Naive thymus-derived CD8-positive, alpha-beta T cell (primary cell): ENCODE measurements at places on chromosomes 2 and 18.
A peak's percentile ranks its signal among the peaks of the same experiment; 100 is the strongest.

DNA sequence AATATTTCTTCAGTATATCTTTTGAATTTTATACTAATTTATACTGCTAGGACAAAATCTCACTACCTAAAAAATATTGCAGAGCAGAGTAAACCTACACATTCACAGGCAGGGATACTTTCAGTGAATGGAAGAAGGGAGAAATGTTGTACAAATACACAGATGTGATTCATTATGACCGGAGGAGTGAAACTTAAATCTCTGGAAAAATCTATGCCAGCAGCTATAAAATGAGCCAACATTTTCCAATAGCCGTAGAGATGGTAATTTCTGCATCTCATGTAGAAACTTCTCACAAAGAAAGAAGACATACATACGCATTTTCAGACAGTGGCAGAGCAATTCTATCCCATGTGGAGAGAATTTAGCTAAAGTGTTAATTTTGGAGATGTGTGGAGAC lies 54.8 kb downstream of the KCNS3 start:
- H3K4me3 ChIP-seq, result no peak overlapping the region
- H3K36me3 ChIP-seq, result peaks cover under 1% of the 10 kb centered on the region
- no peak for DNase-seq
- H3K27ac ChIP-seq, result no peak overlapping the region
- peaks cover 3% of the 10 kb centered on the region for H3K27me3 ChIP-seq

DNA sequence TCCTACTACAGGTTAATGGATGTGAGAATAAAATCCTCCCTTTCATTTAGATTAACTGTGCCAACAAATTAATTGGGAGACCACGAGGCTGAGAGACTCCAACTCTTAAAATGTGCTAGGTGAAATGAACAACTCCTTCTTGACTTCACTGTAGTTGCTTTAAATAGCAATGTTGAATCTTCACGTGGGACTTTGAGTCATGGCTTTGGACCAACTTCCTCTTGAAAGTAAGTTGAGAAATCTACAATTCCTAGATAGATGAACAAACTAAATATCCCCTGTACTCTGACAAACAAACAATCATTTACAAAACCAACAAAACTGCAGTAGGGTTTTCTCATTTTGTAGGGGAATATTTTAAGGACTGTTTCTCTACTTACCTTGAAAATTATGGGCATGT lies 291.9 kb upstream of the SPRED2 start:
- H3K4me1 ChIP-seq, result no peaks in the 10 kb centered on the region
- no peaks in the 10 kb centered on the region for H3K36me3 ChIP-seq
- DNase-seq, result no peak
- peaks cover 12% of the 10 kb centered on the region for H3K27me3 ChIP-seq
- H3K4me3 ChIP-seq, result no peak overlapping the region

DNA sequence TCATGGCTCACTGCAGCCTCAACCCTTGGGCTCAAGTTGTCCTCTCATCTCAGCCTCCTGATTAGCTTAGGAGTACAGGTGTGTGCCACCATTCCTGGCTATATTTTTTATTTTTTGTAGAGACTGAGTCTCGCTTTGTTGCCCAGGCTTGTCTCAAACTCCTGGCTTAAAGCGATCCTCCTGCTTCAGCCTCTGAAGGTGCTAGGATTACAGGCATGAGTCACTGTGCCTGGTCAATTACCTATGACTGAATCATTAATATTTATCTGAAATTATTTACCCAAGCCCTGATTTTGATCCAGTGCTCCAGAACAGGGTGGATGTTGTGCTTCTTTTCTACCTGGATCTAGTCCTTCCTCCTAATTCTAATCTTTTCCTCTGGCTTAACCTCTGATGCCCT lies 87.8 kb downstream of the MAP2 start:
- H3K27ac ChIP-seq, result no peak overlapping the region
- no peak overlapping the region for H3K4me3 ChIP-seq
- DNase-seq, result no peak
- no peaks in the 10 kb centered on the region for H3K36me3 ChIP-seq
- H3K4me1 ChIP-seq, result no peaks in the 10 kb centered on the region

DNA sequence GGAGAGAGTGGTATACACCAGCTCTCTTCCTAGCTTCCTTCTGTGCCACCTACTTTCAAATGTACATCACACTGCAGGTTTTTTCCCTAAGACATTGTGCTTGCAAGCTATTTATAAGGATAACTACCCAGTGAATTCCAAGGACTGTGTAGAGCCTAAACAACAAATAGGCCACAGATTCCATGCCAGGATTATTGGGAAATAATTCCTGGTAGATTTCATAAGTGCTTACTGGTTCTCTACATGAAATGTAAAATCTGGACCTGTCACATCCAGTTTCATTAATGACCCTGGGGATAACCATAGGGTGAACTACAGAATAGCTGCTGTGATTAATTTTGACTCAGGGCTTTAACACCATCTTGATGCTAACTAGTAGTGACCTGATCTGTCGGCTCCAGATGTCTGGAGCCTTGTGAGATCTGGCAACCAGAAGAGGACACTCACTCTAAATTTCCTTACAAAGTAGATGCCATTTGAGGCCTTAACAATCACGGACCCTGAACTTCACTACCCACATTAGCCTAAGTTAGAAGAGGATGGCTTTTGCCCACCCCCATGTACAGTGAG lies 34.3 kb upstream of the LGALSL start:
- no peaks in the 10 kb centered on the region for H3K4me1 ChIP-seq
- H3K27ac ChIP-seq, result no peak overlapping the region
- no peaks in the 10 kb centered on the region for H3K36me3 ChIP-seq
- H3K4me3 ChIP-seq, result no peak overlapping the region
- no peaks in the 10 kb centered on the region for H3K27me3 ChIP-seq

DNA sequence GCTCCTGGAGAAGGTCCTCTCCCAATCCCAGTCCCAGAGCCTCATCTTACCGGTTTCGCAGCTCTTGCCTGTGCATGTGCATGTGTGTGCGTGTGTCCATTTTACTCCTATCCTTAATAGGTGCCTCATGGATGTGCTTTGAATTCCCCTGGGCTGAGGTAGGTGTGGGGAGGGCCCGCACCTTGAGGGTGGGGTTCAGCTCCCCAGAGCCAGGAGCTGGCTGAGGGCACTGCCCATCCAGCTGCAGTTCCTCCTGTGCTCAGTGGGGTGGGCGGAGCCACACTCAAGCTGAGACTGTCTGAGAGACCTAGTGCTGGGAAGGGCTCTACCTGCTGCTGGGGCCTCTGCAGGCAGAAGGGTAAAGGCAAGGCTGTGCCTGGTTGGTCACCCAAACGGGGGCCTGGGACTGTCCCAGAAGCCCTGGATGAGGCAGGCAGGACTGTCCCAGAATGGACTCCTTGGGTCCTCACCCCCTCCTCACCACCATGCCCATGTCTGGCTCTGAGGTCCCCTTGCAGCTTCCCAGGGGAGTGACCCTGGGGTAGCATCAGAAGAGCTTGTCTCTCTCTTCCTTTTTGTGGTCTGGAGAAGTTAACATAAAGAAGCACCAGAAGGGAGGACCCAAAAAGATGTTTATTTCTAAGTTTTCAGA lies 8.9 kb downstream of the GDF7 start:
- H3K27ac ChIP-seq, result no peak overlapping the region
- no peaks in the 10 kb centered on the region for H3K36me3 ChIP-seq
- H3K4me1 ChIP-seq, result no peaks in the 10 kb centered on the region
- DNase-seq, result no peak
- no peak overlapping the region for H3K4me3 ChIP-seq

DNA sequence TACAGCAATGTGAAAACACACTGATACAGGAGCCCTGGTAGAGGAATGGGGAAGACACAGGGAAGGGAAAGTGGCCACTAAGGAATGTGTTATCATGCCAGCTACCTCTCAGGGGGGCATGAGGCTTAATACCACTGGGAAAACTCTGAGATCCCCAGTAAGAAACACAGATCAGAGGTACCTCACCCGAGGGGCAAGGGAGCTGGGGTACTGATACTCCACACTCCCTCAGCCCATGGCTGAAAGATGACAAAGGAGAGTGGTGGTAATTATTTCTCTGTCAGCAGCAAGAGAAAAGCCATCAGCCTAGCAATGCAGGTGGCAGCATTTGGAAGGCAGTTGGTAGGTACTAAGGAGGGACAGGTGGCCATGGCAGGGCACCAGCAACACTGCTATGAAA lies 434.8 kb downstream of the NBAS start:
- H3K4me1 ChIP-seq, result no peaks in the 10 kb centered on the region
- no peak for DNase-seq
- H3K27me3 ChIP-seq, result no peaks in the 10 kb centered on the region
- no peak overlapping the region for H3K4me3 ChIP-seq

GRCh38 chr18:12326711-12327460 lies 18.8 kb downstream of the TUBB6 start:
- H3K4me1 ChIP-seq, result peaks cover 16% of the 10 kb centered on the region
- no peak overlapping the region for H3K27ac ChIP-seq
- H3K4me3 ChIP-seq, result no peak overlapping the region
- H3K36me3 ChIP-seq, result no peaks in the 10 kb centered on the region

GRCh38 chr2:13034861-13035260 lies 318.1 kb downstream of the TRIB2 start:
- H3K27me3 ChIP-seq, result peaks cover 18% of the 10 kb centered on the region
- H3K36me3 ChIP-seq, result no peaks in the 10 kb centered on the region
- H3K4me1 ChIP-seq, result no peaks in the 10 kb centered on the region
- no peak for DNase-seq
- no peak overlapping the region for H3K4me3 ChIP-seq

DNA sequence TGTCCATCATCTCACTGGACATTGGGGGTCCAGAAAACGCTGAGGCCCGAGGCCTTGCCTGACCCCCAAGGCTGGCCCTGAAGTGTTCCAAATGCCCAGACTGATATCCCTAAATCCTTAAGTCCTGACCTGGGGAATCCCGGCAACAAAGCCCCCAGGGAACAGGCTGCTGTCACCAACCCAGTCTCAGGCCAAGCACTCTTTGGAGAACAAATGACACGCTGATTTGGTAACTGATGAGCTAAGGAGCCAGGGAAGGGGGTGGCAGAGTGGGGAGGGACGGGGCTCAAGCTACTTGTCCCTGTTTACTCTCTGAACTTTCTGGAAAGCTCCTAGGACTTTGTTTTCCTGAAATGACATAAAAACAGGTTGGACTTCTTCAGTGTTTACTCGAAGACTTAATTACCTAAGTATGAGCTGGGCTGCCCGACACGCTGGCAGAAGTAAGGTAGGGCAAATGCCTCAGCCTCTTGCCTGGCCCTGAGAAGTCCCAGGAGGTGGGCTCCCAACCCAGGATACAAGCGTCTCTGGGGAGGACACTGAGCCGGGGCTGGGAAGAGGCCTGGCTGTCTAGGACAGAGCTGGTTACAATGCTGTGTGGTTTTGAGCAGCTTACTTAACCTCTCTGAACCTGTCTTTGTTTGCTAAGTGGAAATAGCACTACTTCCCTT lies 105.5 kb upstream of the GLI2 start:
- no peak overlapping the region for H3K4me3 ChIP-seq
- peaks cover 2% of the 10 kb centered on the region for H3K36me3 ChIP-seq
- H3K27me3 ChIP-seq, result peaks cover 1% of the 10 kb centered on the region
- no peak for DNase-seq
- no peaks in the 10 kb centered on the region for H3K4me1 ChIP-seq
- H3K27ac ChIP-seq, result no peak overlapping the region

DNA sequence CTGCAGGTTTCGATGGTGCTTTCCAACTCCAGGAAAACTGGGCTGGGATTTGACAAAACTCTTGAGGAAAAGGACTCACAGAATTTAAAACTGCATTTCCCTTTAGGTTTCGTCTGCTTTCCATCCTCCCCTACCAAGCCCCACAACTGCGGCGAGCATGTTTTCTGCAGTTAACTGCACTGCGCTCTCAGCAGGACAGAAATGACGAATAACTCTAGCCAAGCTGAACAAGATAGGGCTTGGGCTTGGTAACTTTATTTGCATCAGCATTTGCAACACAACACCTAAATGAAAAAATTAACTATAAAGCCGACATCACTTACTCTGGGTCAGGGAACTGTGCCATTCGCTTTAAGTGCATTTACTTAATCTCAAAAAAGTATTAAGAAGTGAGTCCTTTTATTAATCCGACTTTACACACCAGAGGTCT lies 669 bp upstream of the PIKFYVE start:
- H3K27me3 ChIP-seq, result no peaks in the 10 kb centered on the region
- peak overlapping the region; percentile 98 for H3K27ac ChIP-seq
- H3K4me1 ChIP-seq, result peaks cover 19% of the 10 kb centered on the region
- peak; percentile 76 for DNase-seq

DNA sequence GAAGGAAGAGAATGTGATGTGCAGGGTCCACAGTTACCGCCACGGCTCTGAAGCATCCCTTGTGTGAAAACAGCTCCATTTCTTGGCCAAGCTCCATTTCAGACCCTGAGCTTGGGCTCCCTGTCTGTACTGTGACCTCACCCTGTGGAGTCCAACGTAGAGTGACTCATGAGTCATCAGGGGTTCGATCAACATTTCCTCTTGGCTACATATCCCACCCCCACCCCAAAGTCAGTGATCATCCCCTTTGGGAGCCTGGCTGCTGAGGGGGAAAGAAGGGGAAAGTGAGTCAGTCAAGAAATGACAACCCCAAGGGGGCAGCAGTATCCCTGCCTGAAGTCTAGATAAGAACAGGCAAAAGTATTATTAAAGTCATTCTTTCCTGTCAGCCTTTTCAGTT lies 62.2 kb downstream of the PAPOLG start:
- H3K4me1 ChIP-seq, result peaks cover 40% of the 10 kb centered on the region
- H3K36me3 ChIP-seq, result no peaks in the 10 kb centered on the region
- peaks cover 3% of the 10 kb centered on the region for H3K27me3 ChIP-seq
- H3K4me3 ChIP-seq, result no peak overlapping the region
- no peak for DNase-seq

- no peaks in the 10 kb centered on the region for H3K36me3 ChIP-seq
- H3K4me1 ChIP-seq, result no peaks in the 10 kb centered on the region
- no peaks in the 10 kb centered on the region for H3K27me3 ChIP-seq
Observed at GRCh38 chr2:22055784-22056620, 932.2 kb downstream of the TDRD15 start.

DNA sequence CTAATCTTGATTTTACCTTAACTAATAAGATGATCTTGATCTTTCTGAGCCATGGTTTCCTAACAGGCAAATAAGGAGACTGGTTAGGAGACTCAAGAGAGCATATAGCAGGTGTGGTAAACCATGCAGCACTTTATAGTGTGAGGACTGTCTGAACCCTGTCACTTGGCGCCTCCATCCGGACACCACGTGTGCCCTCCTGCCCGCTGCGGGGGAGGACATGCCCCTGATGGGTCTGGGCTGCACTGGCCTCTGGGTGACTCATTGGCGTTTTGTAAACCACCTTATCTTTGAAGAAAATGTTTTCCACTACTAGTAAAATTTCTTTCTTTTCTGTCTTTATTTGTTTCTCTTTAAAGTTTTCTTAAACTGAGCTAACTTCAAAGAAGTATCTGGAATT lies 131.1 kb downstream of the FMNL2 start:
- H3K27me3 ChIP-seq, result peaks cover 7% of the 10 kb centered on the region
- H3K36me3 ChIP-seq, result no peaks in the 10 kb centered on the region
- DNase-seq, result no peak
- H3K27ac ChIP-seq, result no peak overlapping the region

- DNase-seq, result no peak
- H3K4me3 ChIP-seq, result no peak overlapping the region
- no peak overlapping the region for H3K27ac ChIP-seq
- H3K36me3 ChIP-seq, result no peaks in the 10 kb centered on the region
- no peaks in the 10 kb centered on the region for H3K4me1 ChIP-seq
Observed at GRCh38 chr18:24500217-24500616, 39.8 kb downstream of the HRH4 start.

GRCh38 chr18:58227361-58227930 lies 183.4 kb downstream of the NEDD4L start:
- no peak for DNase-seq
- H3K4me3 ChIP-seq, result no peak overlapping the region
- no peaks in the 10 kb centered on the region for H3K27me3 ChIP-seq
- no peaks in the 10 kb centered on the region for H3K36me3 ChIP-seq
- H3K4me1 ChIP-seq, result peaks cover 4% of the 10 kb centered on the region

GRCh38 chr2:39620067-39620466 lies 45.6 kb upstream of the TMEM178A start:
- no peak overlapping the region for H3K27ac ChIP-seq
- peaks cover 5% of the 10 kb centered on the region for H3K27me3 ChIP-seq
- peaks cover 6% of the 10 kb centered on the region for H3K4me1 ChIP-seq
- DNase-seq, result peak; percentile 2
- H3K4me3 ChIP-seq, result no peak overlapping the region
- H3K36me3 ChIP-seq, result no peaks in the 10 kb centered on the region
